ENCODE measurements at places on chromosomes 1 and 21.

DNA sequence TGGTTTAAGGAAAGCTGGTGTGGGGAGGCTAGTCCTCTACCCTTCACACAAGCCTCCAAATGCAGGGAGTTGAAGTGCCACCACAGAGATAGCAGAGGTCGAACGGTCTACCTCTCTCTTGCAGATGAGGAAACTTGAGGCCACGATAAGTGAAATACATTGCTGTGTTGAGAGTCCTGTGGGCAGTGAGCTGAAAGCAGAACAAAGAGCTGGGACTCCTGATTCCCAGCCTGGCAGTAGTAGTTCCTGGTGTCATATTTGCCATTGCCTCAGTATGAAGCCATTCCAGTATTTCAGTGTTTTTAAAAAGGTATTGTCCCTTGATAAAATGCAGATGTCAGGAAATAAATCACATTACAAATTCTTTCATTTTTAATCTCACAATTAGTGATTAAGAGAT is 28.6 kb downstream of the AK4 start:
- no peak for DNase-seq

DNA sequence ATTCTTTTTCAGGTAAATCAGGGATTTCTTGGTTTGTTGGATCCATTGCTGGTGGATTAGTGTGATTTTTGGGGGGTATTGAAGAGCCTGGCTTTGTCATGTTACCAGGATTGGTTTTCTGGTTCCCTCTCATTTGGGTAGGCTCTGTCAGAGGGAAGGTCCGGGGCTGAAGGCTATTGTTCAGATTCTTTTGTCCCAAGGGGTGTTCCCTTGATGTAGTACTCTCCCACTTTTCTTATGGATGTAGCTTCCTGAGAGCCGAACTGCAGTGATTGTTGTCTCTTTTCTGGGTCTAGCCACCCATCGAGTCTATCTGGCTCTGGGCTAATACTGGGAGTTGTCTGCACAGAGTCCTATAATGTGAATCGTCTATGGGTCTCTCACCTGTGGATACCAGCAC is 17.6 kb upstream of the CCSAP start:
- DNase-seq = no peak

DNA sequence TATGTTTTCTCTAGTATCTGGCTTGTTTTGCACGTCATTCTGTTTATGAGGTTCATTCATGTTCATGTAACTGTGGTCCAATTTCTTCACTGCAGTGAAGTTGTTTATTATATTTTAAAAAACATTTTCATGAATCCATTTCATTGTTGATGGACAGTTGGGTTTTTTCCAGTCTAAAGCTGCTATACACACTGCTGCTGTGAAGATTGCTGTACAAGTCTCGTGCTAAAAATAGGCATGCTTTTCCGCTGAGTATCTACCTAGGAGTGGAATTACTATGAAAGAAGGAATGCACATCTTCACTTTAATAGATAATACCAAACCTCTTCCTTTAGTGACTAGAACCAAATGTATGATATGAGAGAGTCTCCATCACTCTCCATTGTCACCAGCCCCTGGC is 49.0 kb upstream of the ETS2 start:
- no peak for DNase-seq

DNA sequence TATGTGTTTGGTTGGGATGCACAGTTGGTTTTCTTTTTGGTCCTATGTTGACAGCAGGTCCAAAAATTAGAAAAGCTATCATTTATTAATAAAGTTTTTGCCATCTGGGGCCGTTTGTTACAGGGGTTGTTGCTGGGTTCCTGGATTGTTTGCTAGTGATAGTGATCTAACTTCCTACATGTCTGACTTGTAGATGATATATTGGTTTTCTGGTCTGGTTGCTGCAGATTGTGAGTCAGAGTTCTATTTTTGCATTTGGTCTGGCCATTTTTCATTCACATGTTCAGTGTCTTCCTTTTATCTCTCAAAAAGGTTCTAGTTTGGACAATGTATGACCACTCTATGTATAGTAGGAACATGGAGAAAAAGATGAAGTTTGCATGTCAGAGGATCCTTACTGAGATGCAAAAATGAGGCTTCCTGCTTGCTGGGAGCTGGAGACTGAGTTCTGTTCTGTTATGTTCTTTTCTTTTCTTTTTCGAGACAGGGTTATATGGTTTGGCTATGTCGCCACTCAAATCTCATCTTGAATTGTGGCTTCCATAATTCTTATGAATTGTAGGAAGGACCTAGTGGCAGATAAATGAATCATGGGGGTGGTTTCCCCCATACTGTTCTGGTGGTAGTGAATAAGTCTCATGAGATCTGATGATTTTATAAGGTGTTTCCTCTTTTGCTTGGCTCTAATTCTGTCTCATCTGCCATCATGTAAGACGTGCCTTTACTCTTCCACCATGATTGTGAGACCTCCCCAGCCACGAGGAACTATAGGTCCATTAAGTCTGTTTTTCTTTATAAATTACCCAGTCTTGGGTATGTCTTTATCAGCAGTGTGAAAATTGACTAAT is 4.2 kb upstream of the NVL start:
- DNase-seq = no peak

GRCh38 chr21:34944015-34944755 is 104.9 kb downstream of the RUNX1 start:
- no peak for DNase-seq

DNA sequence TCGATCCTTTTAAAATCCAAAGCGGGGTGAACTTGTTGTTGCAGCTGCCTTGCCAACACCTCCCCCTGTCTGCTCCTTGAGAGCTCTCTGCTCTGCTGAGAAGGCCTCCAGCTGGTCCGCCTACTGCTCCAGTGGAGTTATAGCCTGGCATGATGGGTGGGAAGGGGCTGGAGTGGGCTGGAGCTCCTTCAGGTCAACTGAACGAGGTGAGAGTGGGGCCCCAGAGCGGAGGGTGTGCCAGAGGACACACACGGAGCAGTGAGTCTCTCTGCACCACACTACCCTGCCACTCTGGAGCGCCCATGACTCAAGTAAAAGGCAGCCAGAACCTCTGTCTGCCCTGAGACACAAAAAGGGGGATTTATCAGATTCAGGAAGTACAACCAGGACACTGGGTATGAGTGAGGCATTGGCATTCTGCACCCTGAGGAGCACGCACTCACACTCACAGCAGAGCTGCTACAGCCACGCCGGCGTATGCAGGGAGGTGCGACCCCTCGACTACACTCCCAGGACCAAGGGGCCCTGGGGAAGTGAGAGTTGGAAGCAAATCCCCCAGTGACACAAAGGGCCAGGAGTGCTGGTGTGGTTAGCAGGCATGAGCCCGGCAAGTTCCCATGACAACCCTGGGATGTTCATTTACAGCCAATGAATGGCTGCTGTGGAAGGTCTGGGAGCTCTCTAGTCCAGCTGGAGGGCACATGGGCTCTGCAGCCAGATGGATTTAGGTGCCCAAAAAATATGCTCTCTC is 28.0 kb upstream of the EVA1B start:
- peak; percentile 83 for DNase-seq

DNA sequence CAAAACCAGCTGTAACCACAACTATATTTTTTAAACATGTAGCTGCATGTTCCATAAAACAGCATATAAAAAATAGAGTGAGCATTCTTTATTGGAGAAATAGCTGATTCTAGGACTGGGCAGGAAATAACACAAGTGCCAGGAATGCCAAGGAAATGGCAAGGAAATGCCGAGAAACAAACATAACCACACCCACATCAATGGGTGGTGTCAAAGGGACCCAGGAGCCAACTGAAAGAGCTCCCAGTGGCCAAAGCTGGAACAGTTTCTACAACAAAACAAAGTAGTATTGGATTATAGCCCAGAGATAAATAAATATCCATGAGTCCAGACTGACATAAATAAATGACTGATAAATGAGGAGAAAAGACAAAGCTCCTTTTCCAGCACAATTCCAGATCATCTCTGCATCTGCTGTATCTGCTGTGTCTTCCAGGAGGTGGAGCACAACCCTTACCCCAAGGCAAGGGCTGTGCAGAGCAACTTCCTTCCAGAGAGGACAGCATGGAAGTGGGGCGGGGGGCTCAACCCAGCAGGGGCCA is 28.1 kb downstream of the ADARB1 start:
- DNase-seq = no peak

GRCh38 chr1:179875596-179876299 is 1.9 kb downstream of the TOR1AIP2 start:
- DNase-seq = no peak

GRCh38 chr1:172776071-172776470 is 117.2 kb downstream of the FASLG start:
- no peak for DNase-seq

All from retina (tissue), 1 donor.